Natural killer cell (primary cell): ENCODE measurements at places on chromosomes 1 and 21. TPM values are rescaled to one million over a fixed set of nuclear protein-coding genes. Genes with fewer than 3 reads are reported as not detected.

GRCh38 chr1:113576271-113576670, 183.0 kb downstream of the PHTF1 start:
- no peaks in the 10 kb centered on the region for H3K4me1 ChIP-seq
- H3K36me3 ChIP-seq: no peaks in the 10 kb centered on the region
- H3K4me3 ChIP-seq: no peak overlapping the region
- H3K27ac ChIP-seq: no peak overlapping the region

DNA sequence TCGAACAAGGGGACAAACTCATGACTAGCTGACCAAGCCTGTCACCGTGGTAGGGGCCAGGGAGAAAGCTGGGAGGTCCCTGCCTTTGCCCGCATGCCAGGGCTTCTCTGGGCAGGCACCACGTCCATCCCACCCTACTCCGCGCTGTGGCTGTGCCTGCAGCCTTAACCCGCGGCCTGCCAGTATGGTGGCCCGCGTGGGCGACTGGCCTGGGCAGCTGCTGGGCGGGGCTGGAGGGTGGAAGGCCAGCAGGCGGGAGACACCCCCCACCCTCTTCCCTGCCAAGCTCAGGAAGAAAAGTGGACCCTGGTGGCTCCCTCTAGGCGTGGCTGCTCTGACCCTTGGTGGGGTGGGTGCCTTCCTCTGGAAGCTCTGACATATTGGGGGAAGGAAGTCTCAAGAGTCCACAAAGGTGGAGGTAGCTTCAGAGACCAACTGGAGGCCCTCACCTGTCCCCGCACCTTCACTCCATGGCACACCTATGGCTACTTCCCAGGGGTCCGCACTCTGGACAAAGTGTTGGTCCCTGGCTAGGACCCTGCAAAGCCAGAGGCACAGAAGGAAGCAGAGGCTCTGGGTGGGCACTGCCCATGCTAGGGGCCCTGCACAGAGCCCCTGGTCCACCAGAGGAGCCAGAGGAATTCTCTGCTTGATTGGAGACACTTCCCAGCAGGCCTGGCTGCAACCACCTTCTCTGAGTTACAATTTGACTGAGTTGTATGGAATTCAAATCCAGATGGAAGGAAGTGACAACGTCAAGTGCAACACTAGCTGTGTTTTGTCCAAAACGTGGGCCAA, 3.3 kb upstream of the SKI start:
- no peaks in the 10 kb centered on the region for H3K36me3 ChIP-seq
- H3K4me1 ChIP-seq: peaks cover 19% of the 10 kb centered on the region
- no peaks in the 10 kb centered on the region for H3K27me3 ChIP-seq

GRCh38 chr1:68116643-68117235, 66.3 kb upstream of the DIRAS3 start:
- peaks cover 3% of the 10 kb centered on the region for H3K4me1 ChIP-seq
- peak; percentile 64 for DNase-seq
- no peaks in the 10 kb centered on the region for H3K36me3 ChIP-seq
- no peak overlapping the region for H3K27ac ChIP-seq
- no peaks in the 10 kb centered on the region for H3K27me3 ChIP-seq

The SPRR3 gene
- total RNA-seq: not detected

GRCh38 chr1:178011465-178011828, 41.6 kb upstream of the SEC16B start:
- H3K36me3 ChIP-seq: no peaks in the 10 kb centered on the region
- H3K4me1 ChIP-seq: no peaks in the 10 kb centered on the region
- no peaks in the 10 kb centered on the region for H3K27me3 ChIP-seq
- no peak for DNase-seq
- no peak overlapping the region for H3K27ac ChIP-seq

- DNase-seq: no peak
- H3K27ac ChIP-seq: no peak overlapping the region
- H3K27me3 ChIP-seq: no peaks in the 10 kb centered on the region
- H3K4me3 ChIP-seq: no peak overlapping the region
Measured at GRCh38 chr1:186513526-186513925, 52.6 kb upstream of the PDC start.

The OR10Z1 gene
- total RNA-seq: not detected

The NBPF11 gene
- total RNA-seq: 22.5 TPM

The TMEM125 gene
- total RNA-seq: not detected

DNA sequence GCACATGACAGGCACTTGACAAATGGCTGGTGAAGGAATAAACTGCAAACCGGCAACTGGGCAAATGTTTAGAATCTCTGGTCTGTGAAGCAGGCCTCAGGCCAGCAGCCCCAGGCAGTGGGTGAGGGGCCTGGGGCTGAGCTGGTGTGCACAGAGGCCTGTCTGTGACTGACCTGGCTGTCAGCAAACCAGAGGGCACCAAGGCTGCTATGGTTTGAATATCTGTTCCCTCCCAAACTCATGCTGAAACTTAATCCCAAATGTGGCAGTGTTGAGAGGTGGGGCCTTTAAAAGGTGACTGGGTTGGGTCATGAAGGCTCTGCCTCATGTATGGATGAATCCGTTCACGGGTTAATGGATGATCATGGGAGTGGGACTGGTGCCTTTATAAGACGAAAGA, 139.8 kb downstream of the DMRTB1 start:
- H3K4me3 ChIP-seq: no peak overlapping the region
- H3K4me1 ChIP-seq: peaks cover 34% of the 10 kb centered on the region
- no peaks in the 10 kb centered on the region for H3K27me3 ChIP-seq
- no peak overlapping the region for H3K27ac ChIP-seq
- no peak for DNase-seq
- H3K36me3 ChIP-seq: no peaks in the 10 kb centered on the region

The RPTN gene
- not detected for total RNA-seq

DNA sequence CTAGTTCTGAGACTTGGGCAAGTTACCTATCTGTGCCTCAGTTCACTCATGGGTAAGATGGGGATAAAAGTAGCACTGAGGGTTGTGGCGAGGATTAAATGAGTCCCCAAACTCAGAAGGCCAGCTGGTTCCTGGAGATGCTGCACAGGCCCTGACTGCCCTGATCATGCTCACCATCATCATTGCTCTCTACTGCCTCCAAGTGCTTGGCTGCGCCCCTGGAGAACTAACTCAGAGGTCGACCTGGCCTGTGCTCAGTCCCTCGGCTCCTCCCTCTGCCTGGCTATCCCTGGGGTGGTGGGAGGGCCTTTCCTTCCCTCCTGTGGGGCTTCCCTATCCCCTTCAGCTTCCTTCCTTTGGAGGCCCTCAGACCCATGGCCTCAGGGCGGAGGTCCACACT, 5.6 kb downstream of the SLC5A9 start:
- H3K36me3 ChIP-seq: no peaks in the 10 kb centered on the region
- peaks cover 42% of the 10 kb centered on the region for H3K4me1 ChIP-seq
- H3K27ac ChIP-seq: peak overlapping the region; percentile 70

The CFAP57 gene
- not detected for total RNA-seq

The CELA2A gene
- total RNA-seq: not detected

- peaks cover 18% of the 10 kb centered on the region for H3K27me3 ChIP-seq
- H3K4me1 ChIP-seq: peaks cover 17% of the 10 kb centered on the region
- DNase-seq: no peak
Measured at GRCh38 chr21:42652527-42653230, 742 bp upstream of the PDE9A start.

DNA sequence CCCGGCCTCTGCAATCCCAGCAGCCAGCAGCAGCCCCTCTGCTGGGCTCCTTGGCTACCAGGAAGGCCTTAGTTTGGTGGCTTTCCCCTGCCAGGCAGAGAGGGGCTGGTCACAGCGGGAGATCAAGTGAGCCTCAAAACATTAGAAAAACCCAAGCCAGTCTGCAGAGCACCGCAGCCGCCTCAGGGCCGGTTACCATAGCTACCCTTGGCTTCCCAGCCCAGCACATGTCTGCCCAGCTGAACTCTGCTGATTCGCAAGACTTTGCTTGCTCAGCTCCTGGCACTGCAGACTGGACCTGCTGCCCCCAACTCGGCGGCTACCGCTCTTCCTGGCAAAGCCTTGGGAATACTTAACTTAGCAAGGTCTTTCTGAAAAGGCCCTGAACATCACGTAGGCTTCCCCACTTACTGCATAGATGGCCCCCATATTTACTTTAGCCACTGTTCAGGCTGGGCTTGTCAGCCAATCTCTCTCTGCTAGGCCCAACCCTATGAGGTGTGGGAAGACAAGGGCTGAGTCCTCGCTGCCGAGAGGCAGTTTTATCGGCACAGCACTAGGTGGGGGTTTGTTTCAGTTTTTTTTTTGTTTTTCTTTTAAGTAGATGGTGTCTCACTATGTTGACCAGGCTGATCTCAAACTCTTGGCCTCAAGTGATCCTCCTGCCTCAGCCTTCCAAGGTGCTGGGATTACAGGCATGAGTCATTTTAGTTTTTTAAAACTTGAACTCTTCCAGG, 28.6 kb upstream of the PLEKHG5 start:
- no peaks in the 10 kb centered on the region for H3K4me1 ChIP-seq
- H3K4me3 ChIP-seq: no peak overlapping the region
- no peak for DNase-seq

The GNPAT gene
- 29.3 TPM for total RNA-seq

DNA sequence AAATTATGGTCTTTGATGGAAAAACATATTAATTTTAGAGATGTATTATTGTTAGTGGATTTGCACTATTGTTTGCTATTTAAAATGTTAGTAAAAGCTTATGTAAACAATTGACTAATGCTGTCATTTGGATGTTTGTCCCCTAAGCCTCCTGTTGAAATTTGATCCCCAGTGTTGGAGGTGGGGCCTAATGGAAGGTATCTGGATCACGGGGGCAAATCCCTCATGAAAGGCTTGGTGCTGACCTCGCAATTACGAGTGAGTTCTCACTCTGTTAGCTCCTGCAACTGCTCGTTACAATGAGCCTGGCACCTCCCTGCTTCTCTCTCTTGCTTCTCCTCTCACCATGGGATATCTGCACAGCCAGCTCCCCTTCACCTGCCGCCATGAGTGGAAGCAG, 14.3 kb downstream of the TMEM35B start:
- no peak overlapping the region for H3K4me3 ChIP-seq
- no peaks in the 10 kb centered on the region for H3K27me3 ChIP-seq
- DNase-seq: no peak
- no peaks in the 10 kb centered on the region for H3K36me3 ChIP-seq
- H3K4me1 ChIP-seq: peaks cover 16% of the 10 kb centered on the region
- no peak overlapping the region for H3K27ac ChIP-seq

DNA sequence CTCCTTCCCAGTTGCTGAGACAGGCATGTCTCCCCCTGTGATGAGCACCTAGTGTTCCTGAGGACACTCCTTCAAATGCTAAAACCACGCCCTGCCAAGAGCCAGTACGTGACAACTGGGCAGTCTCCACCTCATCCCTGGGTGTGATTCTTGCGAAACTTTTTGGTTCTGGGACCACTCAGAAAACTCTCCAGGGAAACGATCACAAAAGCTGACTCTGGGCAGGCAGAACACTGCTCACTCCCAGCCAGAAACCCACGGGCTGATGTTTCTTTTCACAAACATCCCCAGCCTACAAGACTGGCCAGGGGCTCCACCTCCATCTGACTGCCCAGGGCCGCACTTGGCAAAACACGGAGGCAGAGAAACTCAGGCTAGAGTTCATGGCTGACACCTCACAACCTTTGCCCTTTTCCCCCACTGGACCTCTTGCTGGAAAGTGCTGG, 24.4 kb downstream of the DHRS3 start:
- H3K27ac ChIP-seq: no peak overlapping the region
- H3K4me3 ChIP-seq: no peak overlapping the region
- no peak for DNase-seq
- peaks cover 40% of the 10 kb centered on the region for H3K4me1 ChIP-seq
- no peaks in the 10 kb centered on the region for H3K27me3 ChIP-seq
- no peaks in the 10 kb centered on the region for H3K36me3 ChIP-seq

The GPR153 gene
- total RNA-seq: 8.5 TPM
